ENCODE measurements at places on chromosomes 5 and 9.

DNA sequence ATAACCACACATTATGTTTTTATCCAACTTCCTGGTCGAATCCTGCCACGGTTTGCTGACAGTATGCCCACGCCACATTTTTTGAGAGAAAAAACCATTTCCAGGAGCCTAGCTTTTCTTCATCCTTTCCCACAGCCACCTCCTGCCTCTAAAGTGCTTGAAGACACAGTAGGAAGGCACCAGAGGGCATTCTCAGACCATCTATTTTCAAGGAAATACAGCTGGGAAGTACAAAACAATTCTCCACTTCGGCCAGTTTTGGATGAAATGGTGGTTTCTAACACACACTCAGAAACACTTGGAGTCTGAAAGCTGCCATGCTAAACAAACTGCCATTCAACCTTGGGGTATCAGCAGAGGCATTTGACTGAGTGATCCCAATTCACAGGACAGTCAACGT is 86.3 kb upstream of the RPS23 start:
- DNase-seq = no peak

GRCh38 chr9:108017671-108018070 is 528.1 kb upstream of the KLF4 start:
- no peak for DNase-seq

GRCh38 chr5:38776149-38776896 is 69.5 kb upstream of the OSMR start:
- no peak for DNase-seq

DNA sequence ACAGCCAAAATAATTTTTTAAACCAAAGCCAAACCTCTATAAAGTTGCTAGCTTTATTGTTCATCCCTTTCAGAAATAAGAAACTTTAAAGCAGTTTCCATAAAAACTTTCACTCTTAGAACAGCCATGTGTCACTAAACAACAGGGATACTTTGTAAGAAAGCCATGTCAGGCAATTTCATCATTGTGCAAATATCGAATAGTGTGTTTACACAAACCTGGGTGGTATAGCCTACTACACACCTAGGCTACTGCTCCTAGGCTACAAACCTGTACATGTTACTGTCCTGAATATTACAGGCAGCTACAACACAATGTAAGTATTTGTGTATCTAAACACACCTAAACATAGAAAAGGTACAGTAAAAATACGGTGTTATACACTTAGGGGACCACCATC is 59.9 kb downstream of the TLE1 start:
- no peak for DNase-seq

- no peak for DNase-seq
Observed at GRCh38 chr5:165232509-165233028, 1727.2 kb downstream of the MAT2B start.

DNA sequence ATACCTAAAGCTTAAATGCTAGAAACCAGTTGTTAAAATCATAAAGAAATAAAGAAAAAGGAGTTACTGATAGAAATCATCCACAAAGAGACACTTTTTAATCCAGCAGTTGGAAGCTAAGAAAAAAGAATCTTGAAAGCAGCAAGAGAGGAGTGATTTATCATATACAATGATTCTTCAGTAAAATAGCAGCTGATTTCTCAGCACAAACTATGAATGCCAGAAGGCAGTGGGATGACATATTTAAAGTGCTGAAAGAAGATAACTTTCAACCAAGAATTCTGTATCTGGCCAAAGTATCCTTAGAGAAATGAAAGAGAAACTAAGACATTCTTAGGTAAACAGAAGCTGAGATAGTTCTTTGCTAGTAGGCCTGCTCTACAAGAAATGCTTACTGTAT is 366.0 kb downstream of the HTR1A start:
- no peak for DNase-seq

- DNase-seq = no peak
Observed at GRCh38 chr9:130173666-130173983, 1.4 kb downstream of the NCS1 start.

All from stimulated activated CD8-positive, alpha-beta memory T cell treated with anti-CD3 and anti-CD28 coated beads, Interleukin-2, amount 100 ng/mL, for 1 hour (primary cell).